Suppressor macrophage treated with lipopolysaccharide for 1 hour (primary cell): ENCODE measurements at places on chromosomes 6 and 20.

DNA sequence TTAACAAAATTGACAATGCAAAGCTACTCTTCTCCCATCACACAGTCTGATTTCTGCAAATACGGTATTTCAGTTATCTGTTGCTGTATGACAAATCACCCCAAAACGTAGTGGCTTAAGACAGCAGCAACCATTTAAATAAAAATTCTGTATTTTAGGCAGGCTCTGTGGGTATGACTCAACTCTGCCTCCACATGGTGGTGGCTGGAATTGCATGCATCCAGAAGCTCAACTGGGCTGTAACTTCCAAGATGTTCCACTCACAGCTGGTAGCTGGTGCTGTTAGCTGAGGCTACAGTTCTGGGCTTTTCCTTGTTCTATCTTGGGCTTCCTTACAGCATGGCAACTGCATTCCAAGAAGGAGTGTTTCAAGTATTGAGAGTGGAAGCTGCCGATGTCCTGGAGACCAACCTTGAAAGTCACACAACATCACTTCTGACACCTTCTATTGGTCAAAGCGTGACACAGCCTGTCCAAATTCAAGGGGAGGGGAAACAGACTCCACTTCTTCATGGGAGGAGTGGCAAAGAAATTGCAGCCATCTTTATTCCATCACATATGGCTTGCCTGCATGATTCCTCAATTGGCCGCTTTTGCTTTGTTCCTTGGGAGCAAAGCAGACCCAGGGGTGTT lies 39.7 kb upstream of the TULP1 start:
- peak; percentile 65 for DNase-seq

- peak; percentile 71 for DNase-seq
Observed at GRCh38 chr6:46715141-46715540, 20.0 kb downstream of the PLA2G7 start.

GRCh38 chr6:156787569-156788492 lies 10.7 kb downstream of the ARID1B start:
- no peak for DNase-seq

DNA sequence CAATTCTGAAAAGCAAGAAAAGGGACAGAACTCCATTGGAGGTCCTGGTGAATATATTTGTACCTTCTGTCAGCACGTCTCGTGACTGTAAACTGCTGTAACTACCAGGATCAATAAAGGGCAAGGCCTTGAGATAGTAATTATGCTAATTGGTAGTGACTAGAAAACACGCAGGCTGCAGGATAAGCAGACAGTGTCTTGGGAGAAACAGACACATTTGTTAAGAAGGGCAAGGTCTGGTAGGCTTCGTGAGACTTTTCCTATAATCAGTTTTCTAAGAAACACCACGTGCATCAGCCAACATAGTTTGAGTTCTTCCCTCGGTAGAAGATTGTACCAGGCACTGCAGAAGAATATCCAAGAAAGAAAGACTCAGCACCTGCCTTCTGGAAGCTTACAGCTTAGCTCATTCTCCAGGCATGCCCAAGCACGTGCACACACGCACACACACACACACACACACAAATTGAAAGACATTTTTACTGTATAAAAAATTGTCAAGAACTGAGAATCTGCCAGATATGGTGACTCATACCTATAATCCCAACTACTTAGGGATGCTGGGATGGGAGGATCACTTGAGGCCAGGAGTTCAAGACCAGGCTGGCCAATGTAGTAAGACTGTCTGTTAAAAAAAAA lies 167.0 kb upstream of the SASH1 start:
- DNase-seq, result no peak
